ENCODE measurements at places on chromosomes 1 and 21.
A peak's percentile ranks its signal among the peaks of the same experiment; 100 is the strongest.

- no peak for DNase-seq
Observed at GRCh38 chr1:42847111-42847595, 740 bp downstream of the ZNF691 start.

GRCh38 chr1:164794356-164794755 lies 235.4 kb downstream of the PBX1 start:
- no peak for DNase-seq

DNA sequence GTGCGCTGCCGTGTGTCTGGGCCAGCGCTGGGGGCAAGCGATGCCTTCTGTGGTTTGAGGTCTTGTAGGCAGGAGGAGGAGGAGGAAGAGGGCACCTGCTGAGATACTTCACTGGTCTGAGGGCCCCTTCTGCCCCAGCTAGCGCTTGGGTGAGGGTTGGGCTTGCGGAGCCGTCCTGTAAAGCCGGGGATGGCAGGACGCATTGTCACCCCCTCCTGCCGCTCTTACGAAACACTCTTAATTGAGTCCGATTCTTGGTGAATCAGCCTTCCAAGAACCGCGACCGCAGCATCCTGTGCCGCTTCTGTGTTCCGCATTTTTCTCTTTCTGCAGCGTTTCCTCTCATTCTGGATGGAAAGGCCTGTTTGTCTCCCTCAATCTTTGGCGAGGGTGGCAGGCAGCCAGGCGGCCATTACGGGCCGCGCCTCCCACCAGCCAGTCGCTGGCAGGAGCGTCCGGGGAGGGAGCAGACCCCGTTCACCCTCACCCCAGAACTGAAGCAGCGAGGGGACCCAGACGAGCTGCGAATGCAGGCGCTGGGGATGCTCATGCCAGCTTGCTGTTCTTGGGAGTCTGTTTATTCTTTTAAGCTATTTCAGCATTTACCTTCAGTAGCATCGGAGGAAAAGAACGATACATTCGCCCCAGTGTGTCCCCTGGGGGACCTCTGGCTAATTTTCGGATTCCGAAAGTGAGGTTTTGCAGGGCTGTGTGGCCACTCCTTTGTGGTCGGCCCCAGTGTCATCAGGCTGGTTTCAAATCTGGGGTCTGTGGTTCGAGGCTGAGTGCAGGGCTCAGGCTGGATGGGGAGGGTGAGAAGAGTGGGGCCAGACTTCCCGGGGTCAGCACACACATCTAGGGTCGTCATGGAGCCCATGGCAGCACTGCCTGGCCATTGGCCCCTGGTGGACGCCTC lies 62.7 kb downstream of the SKI start:
- DNase-seq: peak; percentile 79

- no peak for DNase-seq
Observed at GRCh38 chr1:201885531-201886075, 3.1 kb upstream of the SHISA4 start.

DNA sequence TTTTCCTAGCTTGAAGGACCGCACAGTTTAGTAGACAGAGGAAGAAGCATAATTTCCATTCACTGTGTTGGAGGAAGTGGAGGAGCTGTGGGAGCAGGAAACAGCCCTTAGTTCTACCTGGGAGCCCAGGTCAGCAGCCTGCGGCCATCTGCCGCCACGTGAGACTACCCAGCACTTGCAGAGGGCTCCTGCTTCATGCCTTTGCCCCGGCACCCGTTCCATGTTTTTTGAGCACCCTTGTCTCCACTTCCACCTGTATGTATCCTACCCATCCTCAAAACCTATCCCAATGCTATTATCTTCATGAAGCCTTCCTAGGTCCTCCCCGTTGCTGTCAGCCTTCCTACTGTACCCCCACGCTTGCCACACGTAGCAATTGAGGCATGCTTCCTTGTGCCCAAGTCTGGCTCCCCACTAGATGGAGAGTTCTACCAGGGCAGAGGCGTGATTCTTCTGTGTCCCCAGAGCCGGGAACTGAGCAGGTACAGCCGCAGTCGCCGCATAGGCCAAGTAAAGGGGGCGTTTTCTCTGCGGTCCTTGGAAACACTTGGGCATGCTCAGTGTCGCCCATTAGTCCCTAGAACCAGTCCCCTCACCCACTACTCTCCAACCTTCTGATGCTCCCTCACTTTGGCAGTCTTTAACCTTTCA lies 1.9 kb downstream of the SLC6A9 start:
- peak; percentile 69 for DNase-seq

- DNase-seq: no peak
Observed at GRCh38 chr1:186503190-186503589, 42.3 kb upstream of the PDC start.

- DNase-seq: no peak
Observed at GRCh38 chr1:20472860-20473711, 12.9 kb downstream of the CAMK2N1 start.

GRCh38 chr1:61186753-61187152 lies 104.4 kb downstream of the NFIA start:
- no peak for DNase-seq

DNA sequence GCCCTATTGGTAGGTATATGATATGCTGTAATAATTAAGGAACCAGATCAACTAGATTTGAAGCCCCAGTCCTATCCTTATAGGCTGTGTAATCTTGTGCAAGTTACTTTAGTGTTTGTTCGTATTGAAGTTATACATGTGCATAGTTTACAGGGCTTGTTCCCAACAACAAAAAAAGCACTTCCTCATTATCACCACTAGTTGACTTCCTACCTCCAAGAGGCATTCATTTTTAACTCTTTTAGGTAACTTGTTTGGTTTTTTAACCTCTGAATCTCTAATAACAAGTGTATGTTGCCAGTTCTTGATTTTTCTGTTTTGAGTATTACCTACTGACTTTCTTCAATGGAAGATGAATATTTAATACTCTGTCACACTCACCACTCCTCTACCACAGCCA lies 71.9 kb downstream of the ST3GAL3 start:
- no peak for DNase-seq

DNA sequence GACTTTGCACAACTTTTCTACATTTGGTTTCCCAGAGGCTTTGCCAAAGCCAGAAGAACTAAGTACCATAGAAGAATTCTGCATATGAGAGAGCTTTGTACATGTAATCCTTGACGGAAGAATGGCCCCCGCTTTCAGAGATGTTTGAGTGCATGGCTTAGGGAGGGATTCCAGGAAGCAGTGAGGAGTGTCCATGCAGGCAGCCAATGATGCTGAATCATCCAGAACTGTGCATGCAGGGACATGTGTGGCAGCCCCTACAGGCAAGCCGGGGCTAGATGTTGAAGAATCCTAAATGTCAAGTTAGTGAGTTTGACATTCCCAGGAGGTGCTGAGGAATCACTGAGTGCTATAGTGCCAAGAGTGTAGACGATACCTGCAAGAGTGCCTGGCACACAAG lies 9.9 kb upstream of the HAO2 start:
- no peak for DNase-seq

DNA sequence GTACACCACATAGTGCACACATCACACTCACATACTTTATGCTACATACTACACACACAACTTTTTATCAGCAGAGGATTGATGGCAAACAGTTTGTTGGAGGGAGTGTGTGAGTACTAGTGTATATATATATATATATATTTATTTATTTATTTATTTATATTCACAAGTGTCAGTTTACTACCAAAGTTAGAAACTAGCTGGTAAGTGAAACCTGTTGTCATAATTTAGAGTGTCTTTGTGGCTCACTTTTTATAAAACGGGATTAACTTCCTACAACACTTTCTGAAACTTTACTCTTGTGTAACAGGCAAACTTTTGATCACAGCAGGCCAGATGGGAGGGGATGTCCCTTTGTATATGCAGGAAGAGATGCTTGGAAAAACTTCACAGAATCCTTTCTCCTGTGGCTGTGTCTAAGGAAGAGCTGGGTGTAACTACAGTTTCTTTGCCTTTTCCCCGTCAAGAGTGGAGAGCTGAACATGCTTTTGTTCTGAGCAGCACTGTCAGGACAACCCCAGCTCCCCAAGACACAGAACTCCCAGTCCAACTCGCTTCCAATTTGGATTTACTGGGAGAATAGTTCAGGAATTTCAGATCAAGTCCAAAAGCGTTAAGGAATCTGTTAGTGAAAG lies 1.9 kb upstream of the SAMD13 start:
- DNase-seq: no peak

DNA sequence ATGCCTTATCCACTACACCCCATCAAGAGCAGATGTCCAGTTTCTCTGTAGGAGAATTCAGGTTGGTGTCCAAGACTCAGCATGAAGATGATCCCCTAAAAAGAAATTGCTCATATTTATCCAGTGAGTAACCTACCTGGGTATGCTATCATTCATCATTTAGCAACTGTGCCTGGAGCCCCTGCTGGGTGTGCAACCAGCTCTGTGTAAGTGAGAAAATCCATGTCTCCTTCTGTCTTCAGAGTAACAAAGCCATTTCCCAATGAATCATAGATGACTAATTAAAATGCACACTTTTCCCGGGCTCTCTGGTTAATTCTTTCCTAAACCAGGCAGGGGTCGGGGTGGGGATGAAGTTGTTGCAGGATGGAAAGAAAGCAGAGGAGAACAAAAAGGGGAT lies 35.8 kb downstream of the OLFML3 start:
- DNase-seq: no peak

- DNase-seq: no peak
Observed at GRCh38 chr1:54312796-54313316, 93.3 kb downstream of the SSBP3 start.

- DNase-seq: no peak
Observed at GRCh38 chr1:164495905-164496304, 63.1 kb upstream of the PBX1 start.

DNA sequence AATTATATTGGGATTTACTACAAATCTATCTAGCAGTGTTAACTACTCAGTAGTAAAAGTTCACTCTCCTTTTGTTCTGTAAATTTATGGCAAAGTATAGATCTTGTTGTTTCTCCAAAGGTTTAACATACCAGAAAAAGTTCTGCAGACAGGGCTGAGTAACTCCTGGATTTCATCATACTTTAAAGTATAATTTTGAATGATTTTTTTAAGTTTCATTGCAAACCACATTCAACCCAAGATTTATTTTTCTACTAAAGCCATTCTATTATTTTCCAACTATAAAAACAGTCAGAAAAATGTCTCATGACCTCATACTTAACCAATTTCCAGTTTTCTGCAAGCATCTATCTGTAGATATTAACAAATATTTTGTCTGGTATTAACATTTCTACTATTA lies 585.8 kb upstream of the ZRANB2 start:
- DNase-seq: no peak

DNA sequence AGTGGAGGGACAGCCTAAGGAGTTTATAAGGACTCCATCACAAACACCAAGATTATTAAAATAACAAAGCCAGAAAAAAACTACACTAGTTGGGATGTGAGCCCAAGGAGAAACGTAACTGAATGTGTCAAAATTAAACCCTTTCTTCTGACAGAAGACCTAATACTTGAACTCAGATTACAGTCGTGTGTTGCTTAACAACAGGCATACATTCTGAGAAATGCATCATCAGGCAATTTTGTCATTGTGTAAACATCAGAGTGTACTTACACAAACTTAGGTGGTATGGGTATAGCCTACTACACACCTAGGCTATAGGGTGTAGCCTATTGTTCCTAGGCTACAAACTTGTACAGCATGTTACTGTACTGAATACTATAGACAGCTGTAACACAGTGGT lies 23.4 kb downstream of the DSTYK start:
- no peak for DNase-seq

- DNase-seq: no peak
Observed at GRCh38 chr1:186884251-186884650, 55.5 kb downstream of the PLA2G4A start.

GRCh38 chr1:226611301-226611700 lies 62.7 kb downstream of the STUM start:
- no peak for DNase-seq

- DNase-seq: no peak
Observed at GRCh38 chr1:223429821-223430220, 36.6 kb downstream of the CCDC185 start.

DNA sequence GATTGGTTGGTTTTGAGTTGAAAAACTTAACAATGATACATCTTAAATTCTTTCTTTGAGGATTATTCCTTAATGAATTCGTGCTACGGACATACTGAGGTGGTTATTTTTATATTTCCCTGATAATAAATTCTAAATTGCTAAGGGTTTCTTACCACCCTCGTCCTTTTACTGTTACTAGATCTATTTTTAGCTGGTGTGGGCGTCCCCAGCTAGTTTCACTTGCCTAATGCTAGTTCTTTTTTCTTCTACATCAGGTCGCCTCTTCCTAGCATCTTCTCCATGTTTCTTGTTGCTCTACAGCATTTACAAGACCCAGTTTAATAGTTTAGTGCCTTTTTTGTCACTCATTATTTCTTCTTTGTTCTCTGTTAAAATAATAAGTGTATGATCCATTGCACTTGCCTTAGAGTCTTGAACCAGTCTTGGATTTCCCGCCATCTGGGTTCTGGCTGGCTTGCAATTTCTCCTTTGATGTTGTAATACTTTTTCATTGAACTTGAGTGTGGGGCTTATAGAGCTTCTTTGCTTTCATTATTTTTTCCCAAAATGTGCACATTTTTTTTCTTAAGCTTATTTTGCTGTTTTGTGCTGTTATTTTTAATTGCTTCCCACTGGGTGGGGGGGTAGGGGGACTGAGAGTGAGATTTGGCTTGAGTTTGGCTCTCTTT lies 677 bp upstream of the HSD11B1 start:
- no peak for DNase-seq

- DNase-seq: no peak
Observed at GRCh38 chr1:74773582-74773981, 40.6 kb downstream of the TYW3 start.

- no peak for DNase-seq
Observed at GRCh38 chr1:151133018-151133806, 13.2 kb downstream of the SEMA6C start.

GRCh38 chr21:31993826-31994825 lies 121.3 kb downstream of the HUNK start:
- DNase-seq: no peak

- no peak for DNase-seq
Observed at GRCh38 chr1:182330303-182330702, 61.3 kb downstream of the GLUL start.

GRCh38 chr21:45209685-45210284 lies 77.9 kb downstream of the POFUT2 start:
- DNase-seq: no peak

DNA sequence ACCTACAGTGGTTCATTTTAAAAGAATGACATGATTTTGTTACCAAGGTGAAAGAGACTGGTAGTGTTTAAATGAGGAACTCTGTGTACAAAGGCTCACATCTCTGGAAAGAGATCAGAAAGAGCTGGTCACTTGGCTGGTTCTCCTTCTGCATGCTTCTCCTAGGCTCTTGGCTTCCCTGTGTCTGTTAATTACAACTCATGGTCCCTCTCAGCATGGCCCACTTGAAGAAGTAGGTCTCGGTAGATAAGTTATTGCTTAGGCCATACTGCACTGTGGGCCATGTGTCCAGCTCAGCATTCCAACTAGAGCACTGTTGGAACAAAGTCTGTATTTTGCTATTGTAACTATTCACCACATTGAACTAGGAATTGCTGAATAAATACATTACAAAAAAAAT lies 91.1 kb downstream of the KIAA0319L start:
- no peak for DNase-seq
